Stimulated activated CD8-positive, alpha-beta memory T cell treated with anti-CD3 and anti-CD28 coated beads, Interleukin-7, amount 100 ng/mL, for 4 hours (primary cell): ENCODE measurements at places on chromosomes 11 and 22.

- no peak for DNase-seq
These were observed 47.5 kb upstream of the SCUBE2 start for GRCh38 chr11:9138612-9139579.

DNA sequence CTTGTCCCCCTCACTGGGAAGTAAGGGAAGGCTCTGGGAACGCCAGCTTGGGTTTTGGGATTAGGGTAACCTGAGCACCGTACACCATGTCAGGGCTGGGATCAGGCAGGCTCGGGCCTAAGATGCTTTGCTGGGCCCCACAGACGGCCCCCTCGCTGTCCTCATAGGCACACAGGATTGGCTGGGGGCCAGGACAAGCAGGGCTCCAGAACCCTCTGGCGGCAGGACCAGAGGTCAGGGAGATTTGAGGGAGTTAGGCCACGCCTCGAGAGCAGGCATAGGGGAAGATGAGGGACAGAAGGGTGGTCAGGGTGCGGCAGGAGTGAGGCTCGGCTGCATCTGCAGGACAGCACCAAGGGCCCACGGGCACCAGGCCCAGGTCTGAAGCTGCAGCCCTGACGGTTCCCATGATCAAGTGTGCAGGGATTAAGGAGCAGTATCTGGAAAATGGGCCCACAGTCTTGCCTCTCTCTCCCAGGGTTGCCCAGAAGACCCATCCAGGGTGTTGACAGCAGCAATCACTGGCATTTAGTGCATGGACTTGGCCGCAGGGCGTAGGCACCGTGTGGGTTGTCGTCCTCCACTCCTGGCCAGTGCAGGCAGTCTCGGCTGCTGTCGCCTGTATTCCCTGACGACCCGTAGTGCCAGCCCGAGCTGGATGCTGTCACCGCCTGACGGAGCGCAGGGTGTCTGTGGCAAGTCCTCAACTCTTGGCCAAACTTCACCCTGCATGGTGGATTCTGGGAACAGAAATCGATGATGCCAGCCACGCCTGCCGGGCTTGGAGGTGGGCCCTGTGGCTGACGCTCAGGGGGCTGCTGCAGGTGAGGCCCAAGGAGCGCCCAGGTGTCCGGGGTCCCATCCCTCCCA, 15.7 kb upstream of the GNB1L start:
- no peak for DNase-seq

DNA sequence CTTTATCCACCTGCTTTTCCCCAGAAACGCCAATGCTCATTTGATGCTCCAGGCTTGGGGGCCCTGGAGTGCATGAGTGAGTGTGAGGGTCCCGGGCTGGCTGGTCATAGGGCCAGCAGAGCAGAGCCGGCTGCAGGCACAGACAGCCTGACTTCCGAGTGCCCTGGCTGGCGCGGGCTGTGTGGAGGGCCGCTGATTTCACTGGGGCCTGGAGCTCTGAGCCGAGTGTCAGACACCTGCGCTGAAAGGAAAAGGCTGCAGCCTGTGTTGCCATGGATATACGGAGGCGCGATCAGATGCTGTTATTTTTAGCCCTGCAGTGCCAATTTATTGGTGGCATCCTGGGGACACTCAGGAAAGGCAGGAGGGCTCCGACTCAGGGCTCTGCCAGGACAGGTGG, 87.6 kb downstream of the ST3GAL4 start:
- no peak for DNase-seq

DNA sequence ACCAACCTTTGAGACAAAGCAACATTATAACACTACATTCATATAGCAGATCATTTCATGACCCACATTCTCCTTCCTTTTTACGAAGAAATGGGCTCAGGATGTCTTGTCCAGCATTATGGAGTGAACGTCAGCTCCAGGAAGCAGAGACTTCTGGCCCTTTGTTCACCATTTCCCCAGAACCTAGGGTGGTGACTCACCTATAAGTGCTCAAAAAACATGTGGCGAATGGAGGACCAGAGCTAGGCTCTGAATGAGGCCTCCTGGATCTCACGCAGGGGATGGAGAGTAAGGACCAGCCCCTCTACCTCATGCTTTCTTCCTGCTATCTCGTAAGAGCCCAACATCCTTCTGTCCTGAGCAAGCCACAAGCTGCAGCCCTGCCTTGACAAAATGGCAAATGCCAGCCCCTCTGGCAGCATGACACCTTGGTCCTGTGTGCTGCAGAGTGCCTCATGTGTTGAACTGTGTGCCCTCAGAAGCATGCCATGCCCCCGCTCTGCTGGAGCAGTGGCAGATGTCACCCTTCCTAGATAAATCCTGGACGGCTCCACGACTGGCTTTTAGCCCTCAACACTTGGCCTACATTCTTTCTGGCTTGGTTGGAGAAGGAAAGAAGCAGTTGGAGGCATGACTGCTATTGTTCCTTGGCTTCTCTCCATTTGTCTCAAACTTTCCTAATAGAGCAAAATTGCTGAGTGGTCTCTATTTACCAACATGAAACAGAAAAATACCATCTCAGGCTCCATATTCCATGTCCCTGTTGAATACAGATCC, 6.5 kb upstream of the ST3GAL4 start:
- no peak for DNase-seq

- no peak for DNase-seq
These were observed 73.7 kb upstream of the NECTIN1 start for GRCh38 chr11:119802670-119803069.

DNA sequence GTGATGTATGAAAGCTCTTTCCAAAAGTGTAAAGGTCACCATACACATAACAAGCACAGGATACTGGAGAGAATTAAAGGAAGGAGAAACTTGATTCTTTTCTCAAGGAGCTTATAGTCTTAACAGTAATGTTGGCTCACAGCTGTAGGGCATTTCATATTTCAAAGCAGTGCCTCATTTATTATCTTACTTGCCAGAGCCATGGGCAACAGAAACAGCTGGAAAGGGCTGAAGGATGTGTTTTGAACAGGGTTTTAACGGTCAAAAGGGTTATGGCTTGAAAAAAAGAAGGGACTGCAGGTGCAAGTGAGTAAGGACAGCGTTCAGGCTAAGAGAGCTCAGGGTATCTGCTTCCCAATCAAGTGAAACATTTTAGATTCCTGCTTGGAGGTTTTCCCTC, 2.7 kb upstream of the GRAMD1B start:
- no peak for DNase-seq

GRCh38 chr22:27628891-27629631, 172.5 kb downstream of the MN1 start:
- no peak for DNase-seq

- DNase-seq = no peak
These were observed 283.2 kb downstream of the OPCML start for GRCh38 chr11:133249065-133249464.

DNA sequence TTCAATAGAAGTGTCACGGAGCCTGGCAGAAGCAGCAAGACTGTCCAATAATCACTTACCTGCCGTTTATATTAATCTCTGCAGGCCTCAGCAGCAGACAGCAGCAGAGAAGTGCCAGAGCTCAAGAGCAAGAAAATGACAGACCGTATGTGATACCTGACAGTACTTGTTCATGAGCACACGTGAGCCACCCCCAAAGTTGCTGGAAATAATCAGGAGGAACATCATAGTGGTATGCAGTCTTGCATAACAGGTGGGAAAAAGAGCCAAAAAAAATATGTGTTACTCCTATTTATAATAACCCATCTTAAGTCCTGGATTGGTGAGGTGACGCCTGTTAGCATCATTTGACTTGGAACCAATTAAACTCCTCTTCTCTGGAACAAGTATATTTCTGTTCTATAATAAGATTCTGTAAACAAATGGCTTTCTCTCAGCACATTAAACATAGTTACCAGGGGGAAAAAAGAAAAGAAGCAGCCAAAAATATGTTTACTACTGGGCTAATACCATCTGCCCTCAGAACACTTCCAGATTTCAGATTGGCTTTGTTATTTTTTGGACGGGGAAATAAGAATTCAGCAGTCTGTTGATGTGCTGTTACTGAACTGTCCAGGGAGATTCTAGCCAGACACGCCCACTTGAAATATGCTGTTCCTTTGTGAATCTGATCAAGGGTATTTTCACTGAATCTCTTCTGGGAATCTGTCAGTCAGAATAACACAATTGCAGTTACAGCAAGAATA, 7.9 kb upstream of the SLN start:
- no peak for DNase-seq

DNA sequence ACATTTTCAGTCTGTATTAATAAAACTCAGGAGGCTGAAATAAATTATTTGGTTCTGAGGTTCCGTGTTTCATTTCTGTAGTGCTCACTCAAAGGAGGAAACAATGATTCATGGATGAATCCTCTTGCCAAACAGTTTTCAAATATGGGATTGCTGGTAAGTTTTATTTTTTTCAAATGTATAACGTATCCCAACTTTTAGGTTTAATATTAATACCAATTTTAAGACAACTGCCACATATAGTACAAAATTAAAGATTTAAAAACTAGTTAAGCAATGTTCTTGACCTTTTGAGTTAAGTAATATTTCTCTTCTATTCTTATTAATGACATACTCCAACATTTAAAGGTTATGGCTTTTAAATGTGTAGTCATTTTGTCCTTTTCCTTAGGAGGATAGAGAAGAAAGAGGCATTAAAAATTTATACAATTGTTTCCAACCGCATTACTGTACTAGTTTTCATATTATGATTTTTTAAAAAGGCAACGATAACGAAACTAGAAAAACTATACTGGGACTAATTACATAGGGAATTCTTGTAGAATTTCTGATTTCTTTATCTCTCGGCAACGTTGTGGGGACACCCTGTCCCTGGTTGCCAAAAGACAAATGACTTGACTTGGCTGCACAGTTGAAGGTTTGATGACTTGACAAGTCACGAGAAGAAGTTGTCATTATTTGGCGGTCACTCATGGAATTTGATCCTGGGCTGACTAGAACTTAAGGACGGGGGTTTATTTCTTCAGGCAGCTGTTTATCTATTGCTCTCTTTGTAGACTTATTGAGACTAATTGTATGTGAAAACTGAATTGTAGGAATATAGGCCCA, 69.1 kb upstream of the ADSL start:
- no peak for DNase-seq

GRCh38 chr11:73662445-73663157, 16.2 kb downstream of the PLEKHB1 start:
- DNase-seq = no peak
